CD4-positive, alpha-beta T cell treated with Interleukin-10 for 1 hour (primary cell): ENCODE measurements at places on chromosomes 11 and 22.

DNA sequence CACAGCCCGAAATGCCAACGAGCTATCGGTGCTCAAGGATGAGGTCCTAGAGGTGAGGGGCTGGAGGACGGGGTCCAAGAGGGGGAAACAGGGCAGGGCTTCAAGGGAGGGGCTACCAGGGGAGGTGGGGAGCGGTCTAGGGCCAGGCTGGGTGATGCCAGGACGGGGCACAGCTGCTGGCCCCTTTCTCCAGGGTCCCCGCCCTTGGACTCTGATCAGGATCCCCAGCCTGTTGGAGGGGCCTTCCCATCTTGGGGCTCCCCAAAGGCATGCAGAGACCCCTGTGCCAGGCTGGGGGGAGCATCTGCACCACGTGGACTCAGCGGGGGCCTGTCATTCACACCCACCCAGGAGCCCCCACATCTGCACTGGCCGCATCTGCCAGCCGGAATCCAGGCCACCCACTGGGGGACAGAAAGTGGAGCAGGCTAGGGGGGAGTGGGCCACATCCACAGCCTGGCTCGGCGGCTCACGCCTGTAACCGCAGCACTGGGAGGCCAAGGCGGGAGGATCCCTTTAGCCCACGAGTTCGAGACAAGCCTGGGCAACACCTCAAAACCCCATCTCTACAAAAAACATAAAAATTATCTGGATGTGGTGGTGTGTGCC is 18.9 kb downstream of the EPS8L2 start:
- DNase-seq, result no peak

DNA sequence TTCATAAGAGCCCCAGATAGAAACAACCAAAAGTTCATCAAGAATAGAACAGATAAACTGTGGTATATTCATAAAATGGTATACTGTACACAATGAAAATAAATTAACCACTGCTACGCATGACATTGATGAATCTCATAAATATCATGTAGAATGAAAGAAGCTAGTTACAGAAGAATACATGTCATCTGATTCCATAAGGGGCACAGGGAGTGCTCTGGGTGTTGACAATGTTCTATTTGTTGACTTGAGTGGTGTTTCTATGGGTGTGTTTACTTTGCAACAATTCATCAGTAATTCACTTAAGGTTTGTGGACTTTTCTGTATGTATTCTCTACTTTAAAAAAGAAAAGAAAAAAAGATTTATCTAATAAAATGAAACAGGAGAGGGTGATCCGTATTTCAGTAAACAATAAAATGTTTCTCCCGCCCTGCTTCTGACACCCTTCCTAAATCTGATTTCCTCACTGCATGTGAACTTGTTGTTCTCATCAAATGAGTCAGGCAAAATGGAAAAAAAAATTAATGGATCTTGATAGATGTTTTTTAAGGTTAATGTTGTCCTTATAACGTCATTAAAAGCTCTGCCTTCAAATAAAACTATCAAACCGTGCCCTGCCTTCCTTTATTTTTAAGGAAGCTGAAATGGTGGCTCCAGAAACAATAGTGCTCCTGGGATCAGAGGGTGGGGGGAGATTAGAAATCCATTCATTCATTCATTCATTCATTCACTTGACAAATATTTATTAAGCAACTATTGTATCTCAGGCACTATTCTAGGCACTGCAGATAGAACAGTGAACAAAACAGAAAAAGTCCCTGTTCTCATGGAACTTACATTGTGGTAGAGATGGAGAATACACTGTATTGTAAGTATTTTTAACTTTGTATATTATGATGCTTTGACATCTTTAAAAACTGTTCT is 77.2 kb upstream of the CD44 start:
- no peak for DNase-seq

- no peak for DNase-seq
Observed at GRCh38 chr11:57069942-57070341, 81.2 kb downstream of the OR5AK2 start.

DNA sequence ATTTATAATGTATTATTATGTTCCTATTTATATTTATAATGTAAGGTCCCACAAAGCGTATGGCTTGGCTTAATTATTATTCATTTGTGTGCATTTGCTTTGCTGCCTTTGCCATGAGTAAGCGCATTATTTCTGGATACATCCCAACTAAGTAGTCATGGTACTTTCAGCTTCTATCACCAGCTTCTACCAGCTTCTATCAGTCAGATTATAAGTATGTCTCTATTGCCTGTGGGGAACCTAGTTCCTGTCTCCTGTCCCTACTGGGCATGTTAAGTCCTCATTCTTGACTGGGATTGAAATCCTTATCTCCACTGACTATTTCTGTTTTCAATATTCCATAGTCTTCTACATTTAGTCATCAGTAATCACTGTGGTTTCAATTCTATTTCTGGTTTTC is 33.5 kb upstream of the OR10W1 start:
- no peak for DNase-seq

DNA sequence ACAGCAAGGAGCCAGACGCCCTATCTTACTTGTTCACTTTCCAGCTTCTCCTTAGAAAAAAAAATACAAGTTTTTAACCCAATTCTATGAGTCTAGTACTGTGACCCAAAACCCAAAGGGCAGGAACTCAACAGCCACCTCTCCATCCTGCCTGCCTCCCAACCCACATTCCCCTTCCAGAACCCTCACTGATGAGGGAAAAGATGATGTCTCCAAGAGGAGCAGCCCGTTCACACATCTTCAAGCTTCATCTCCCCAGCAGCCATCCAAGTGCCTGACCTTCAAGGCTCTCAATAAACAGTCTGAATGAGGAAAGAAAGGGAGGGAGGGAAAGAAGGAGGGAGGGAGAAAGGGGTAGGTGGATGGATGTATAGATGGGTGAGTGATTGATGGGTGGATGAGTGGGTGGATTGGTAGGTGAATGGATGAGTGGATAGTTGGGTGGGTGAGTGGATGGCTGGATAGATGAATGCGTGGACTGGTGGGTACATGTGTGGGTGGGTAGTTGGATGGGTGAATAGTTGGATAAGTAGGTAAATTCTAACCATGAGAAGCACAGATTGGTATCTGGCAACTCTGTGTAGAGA is 50.4 kb downstream of the IGLL5 start:
- DNase-seq, result no peak

DNA sequence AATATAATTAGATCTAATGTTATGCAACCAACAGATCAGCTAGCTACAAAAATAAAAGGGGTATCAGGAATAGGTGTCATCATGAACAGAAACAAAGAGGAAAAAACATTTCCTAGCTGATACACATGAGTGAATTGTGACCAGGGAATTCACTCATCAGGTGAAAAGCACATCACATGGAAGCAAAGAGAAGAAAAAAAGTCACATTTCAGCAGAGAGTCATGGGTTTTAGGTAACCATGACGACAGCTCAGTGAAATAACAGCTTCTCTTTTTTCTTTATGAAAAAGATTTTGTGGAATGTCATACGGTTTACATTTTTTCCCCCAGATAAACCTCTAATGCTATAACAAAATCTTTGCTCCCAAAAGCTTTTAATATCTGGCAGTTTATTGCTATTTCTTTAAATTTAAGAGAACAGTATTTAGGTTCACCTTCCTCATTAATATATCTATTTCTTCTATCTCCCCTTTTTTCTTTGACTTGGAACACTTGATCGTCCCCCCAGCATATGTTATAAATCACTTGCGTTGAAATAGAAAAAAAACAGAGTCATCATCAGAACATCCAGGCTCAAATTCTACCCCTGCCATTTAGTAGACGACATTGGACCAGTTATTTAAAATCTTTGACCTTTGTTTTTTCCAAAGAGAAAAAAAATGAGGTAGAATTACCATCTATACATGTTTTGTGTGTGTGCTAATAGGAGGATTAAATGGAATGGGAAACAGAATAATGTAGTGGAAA is 5.3 kb downstream of the TYR start:
- no peak for DNase-seq

- no peak for DNase-seq
Observed at GRCh38 chr11:79227767-79228755, 212.8 kb downstream of the TENM4 start.

GRCh38 chr22:47694536-47695130 is 932.2 kb downstream of the TBC1D22A start:
- DNase-seq, result no peak

GRCh38 chr11:79049741-79050179 is 391.1 kb downstream of the TENM4 start:
- no peak for DNase-seq

DNA sequence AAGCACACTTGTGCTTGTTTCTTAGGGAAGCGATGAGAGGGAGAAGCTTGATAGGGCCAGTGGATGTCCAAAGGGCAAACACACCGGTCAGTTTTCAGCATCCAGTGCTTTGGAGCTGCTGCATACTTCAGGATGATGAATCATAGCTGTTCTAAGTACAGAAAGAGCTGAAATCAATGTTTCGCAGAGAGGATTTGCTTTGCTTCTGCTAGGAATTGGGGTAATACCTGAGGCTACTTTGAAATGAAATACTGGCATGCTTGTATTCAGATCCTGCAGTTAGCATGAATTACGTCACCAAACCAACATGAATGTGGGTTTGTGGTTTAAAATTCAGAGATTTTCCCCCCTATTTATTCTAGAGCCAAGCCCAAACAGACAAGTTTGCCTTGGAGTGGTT is 41.7 kb upstream of the SC5D start:
- DNase-seq, result no peak

- DNase-seq, result no peak
Observed at GRCh38 chr11:105870516-105871113, 151.4 kb downstream of the MSANTD4 start.

- no peak for DNase-seq
Observed at GRCh38 chr11:66432597-66432996, 6.1 kb downstream of the MRPL11 start.

GRCh38 chr11:67999201-67999629 is 4.7 kb downstream of the UNC93B1 start:
- no peak for DNase-seq

DNA sequence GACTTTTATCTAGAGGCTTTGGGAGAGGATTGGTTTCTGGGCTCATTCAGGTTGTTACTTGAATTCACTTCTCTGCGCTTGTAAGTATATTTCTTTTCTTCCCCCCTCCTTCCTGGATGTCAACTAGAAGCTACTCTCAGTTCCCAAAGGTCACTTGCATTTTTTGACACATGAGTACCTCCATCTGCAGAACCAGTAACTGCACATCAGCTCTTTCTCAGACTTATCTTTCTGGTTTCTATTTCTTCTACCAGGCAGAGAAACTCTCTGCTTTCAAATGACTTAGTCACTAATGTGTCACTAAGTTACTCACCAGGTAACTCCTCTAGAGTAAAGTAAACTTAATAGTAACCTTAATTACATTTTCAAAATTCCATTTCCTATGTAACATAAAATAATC is 773.0 kb upstream of the LUZP2 start:
- DNase-seq, result no peak

DNA sequence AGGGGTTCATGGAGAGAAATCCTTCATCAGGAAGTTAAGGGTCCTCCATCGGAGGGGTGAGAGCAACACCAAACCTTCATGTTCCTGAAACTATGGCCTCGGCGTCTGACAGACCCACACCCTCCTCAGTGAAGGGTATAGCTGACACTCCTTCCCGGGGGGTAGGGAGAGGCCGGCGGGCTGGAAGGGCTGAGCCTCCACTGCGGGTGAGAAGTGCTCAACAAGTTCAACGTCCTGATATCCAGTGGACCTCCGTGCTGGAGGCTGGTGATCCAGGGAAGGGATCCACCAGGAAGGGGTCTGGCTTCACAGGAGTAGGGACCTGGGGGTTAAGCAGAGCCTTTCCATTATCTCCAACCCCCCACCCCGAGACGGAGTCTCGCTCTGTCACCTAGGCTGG is 12.3 kb downstream of the CARS1 start:
- no peak for DNase-seq

GRCh38 chr11:133865466-133865865 is 20.2 kb upstream of the SPATA19 start:
- no peak for DNase-seq

DNA sequence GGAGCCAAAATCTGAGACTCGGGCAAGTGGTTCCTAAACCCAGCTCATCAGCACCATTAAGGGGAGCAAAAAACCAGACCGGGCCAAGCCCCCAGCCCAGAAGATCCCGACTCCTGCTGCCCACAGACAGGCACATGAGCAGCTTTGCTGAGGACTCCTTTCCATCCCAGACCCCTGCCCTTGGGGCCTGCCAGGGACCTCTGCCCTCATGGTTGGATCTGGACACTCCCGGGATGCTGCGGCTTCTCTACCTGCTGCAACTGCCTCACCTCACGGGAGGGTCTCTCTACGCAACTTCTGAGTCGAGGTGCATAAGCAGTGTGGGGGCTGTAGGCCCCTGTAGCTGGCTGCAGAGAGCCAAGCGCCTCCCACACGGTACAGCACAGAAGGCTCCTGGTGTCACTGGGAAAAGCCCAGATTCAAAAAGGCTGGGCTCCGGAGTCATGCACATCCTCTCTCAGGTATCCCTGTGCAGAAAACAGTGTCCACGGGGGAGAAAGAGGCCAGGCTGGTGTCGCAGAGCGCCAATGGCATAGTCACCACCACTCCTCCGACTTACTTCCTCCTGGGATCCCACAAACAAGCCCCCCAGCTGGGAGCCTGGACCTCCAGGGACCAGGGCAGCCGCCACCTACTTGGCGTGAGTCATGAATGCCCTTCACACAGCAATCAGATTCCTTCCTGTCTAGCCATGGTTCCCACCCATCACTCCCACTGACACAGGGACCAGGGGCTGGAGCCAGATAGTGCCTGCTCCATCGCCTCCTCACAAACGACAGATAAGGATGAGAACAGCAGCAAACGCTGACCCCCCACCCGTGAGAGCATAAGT is 122.1 kb downstream of the BCR start:
- no peak for DNase-seq

DNA sequence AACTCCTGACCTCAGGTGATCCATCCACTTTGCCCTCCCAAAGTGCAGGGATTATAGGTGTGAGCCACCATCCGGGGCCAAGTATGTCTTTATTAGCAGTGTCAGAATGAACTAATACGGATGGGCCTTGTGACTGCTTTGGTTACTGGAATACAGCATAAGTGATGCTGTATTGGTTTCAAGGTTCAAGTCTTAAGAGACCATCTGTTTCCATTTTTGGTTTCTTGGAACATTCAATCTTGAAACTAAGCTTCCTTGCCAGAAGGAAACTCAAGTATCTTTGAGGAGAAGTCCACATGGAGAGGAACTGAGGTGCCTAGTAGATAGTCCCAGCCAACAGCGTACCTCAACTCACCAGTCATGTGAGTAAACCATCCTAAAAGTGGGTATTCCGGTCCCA is 58.8 kb downstream of the APOL3 start:
- DNase-seq, result no peak

GRCh38 chr11:132853886-132854285 is 678.4 kb downstream of the OPCML start:
- no peak for DNase-seq

GRCh38 chr11:11115475-11115874 is 237.6 kb downstream of the CSNK2A3 start:
- DNase-seq, result no peak

DNA sequence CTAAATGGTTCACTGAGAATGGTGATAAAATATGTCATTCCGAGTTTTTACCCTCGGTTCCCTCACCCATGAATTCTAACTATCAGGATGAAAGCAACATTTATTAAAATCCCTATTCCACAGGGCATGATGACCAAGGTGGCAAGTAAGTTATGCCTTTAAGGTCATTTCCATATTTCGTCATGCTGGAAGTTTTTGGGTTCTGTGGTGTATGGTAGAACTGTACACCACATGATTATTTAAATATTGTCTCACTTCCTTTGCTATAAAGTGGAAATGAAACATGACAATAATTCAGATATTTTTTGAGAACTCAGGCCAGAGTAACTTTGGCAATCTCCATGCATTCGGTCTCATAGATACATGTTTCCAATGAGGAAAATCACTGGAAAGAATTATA is 68.5 kb upstream of the CARD18 start:
- DNase-seq, result no peak
